ENCODE measurements at places on chromosomes 7 and 10. TPM values are rescaled to one million over a fixed set of nuclear protein-coding genes. Genes with fewer than 3 reads are reported as not detected.

The LYZL1 gene
- total RNA-seq = not detected

The PUS7 gene
- 6.6 TPM for total RNA-seq

The TMEM26 gene
- 0.16 TPM for total RNA-seq

The MUC12 gene
- total RNA-seq = 0.19 TPM

The MSMB gene
- total RNA-seq = not detected

The CUBN gene
- total RNA-seq = 0.54 TPM

The GNGT1 gene
- total RNA-seq = not detected

The FXYD4 gene
- not detected for total RNA-seq

The CAMK2B gene
- total RNA-seq = 149 TPM

DNA sequence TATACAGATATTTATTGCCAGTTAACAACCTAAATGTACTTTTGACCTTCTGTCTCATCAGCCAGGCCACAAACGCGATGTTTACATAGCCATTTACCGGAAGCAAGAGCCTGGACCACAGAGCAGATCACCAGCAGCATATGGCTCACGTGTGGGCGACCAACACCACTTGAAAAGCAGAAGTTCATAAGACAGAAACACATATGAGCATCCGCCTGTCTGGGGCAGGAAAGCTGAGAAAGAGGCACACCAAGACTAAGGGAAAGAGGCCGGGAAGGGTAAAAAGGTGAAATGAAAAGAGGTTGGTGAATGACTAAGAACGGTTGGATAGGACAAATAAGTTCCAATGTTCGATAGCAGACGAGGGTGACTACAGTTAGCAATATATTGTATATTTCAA, 1.3 kb downstream of the ABCB1 start:
- no peak for DNase-seq

DNA sequence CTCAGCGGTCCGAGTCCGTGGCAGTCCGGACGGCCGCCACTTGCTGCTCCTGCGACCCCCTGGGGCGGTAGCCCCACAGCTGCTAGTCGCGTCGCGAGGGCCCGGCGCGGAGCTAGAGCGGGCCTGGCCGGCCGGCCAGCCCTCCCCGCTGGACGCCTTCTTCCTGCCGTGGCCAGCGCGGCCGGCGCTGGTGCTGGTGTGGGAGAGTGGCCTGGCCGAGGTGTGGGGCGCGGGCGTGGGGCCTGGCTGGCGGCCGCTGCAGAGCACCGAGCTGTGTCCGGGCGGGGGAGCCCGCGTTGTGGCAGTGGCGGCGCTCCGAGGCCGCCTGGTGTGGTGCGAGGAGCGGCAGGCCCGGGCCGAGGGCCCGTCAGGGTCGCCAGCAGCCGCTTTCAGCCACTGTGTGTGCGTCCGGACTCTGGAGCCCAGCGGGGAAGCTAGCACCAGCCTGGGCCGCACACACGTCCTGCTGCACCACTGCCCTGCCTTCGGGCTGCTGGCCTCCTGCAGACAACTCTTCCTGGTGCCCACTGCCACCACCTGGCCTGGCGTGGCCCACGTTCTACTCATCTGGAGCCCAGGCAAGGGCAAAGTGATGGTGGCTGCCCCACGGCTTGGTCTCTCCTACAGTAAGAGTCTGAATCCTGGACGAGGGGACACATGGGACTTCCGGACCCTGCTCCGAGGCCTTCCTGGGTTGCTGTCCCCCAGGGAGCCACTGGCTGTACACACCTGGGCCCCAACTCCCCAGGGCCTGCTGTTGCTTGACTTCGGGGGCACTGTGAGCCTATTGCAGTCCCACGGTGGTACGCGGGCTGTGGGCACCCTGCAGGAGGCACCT, 631 bp downstream of the HPS6 start:
- no peak for DNase-seq

DNA sequence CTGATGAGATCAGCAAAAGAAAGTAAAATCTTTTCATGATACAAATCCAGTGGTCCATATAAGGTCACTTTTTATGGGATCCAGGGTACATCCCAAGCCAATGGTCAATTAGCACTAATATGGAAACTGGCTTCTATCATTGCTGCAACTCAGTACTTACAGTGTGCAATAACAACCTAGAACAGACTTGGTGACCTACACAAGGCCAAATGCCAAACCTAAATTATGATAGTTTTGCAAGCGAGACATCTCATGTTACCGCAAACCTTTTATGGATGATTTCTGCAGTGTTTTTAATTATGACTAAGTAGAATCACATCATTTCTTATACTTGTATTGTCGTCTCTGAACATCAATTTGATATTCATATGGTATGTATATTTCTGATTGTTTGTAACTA, 583.5 kb upstream of the SEMA3D start:
- no peak for DNase-seq

GRCh38 chr7:1150400-1151002, 9.5 kb downstream of the ZFAND2A start:
- no peak for DNase-seq

- no peak for DNase-seq
Measured at GRCh38 chr10:107576746-107577145, 412.2 kb upstream of the SORCS1 start.

GRCh38 chr10:124719213-124719851, 24.8 kb downstream of the FAM53B start:
- DNase-seq = no peak

GRCh38 chr7:104883248-104883717, 130.7 kb upstream of the KMT2E start:
- DNase-seq = no peak

DNA sequence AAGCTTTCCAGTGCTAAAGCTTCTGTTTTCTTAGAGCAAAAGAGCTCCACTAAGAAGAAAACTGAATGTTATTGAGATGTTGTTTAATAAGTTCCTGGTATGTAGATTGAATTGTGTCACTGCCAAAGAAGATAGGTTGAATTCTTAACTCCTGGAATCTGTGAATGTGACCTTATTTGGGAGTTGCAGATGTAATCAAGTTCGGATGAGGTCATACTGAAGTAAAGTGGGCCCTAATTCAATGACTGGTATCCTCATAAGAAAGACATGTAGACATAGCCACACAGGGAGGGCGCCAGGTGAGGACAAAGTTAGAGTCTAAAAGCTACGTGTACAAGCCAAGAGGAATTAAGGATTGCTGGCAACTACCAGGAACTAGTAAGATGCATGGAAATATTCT, 732.1 kb upstream of the C7orf33 start:
- DNase-seq = no peak

DNA sequence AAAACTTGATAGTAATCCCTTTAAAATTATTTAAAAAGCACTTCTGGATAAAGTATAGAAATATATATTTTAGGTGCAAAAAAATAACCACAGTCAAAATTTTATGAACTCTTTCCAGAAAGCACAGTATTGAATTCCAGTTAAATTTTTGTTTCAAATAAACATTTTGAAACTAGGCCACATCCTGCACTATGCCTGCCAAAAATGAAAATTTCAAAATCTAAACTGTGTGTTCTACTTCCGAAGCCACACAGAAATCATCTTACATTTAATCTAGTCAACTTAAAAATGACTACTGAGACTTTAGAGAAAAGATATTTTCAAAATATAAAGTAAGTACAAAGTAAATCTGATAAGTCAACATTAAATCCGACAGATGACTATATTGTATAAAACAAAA, 50.0 kb downstream of the MAGI2 start:
- DNase-seq = no peak

DNA sequence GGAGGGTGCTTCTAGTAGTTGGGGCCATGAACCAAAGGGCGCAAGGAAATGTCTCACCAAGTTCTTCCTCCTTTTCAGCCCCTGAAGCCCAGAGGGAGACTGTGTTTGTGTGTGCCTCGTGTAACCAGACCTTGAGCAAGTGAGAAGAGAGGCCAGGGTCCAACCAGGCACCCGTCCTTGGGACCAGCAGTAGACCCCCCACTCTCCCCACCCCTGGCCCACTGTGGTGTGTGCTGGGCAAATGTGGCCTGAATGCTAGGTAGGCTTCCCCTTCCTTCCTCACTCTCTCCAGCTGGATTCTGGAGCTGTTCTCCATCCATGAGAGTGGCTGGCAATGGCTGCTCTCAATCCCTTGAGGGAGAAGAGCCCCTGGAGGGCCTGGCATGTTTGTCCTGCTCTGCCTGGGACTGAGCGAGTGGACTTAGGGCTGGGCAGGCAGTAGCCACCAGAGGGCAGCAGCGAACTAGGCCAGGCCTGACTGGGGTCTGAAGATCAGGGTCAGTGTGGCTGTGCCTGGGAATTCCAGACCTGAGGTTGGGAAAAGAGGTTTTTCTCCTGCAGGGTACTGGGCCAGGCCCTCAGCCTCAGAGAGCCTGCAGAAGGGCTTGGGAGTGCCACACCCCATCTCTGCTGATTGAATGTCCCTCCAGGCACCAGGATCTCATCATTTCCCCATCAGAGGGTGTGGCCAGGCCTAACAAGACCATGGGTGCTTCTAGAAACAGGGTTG, 12.5 kb downstream of the SFRP5 start:
- DNase-seq = no peak

DNA sequence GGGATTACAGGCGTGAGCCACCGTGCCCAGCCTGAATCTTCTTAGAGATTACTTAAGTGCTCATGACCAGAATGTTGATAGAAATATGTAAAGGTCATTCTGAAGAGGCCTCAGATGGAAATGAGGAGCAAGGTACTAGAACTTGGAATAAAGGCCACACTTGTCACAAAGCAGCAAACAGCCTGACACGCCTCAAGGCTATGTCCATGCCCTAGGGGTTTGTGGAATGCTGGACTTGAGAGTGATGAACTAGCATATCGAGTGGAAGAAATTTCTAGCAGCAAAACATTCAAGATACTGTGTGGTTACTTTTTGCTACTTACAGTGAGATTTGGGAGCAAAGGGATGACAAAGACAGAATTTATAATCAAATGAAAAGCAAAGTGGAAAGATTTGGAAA, 39.0 kb downstream of the ZNF438 start:
- DNase-seq = no peak

DNA sequence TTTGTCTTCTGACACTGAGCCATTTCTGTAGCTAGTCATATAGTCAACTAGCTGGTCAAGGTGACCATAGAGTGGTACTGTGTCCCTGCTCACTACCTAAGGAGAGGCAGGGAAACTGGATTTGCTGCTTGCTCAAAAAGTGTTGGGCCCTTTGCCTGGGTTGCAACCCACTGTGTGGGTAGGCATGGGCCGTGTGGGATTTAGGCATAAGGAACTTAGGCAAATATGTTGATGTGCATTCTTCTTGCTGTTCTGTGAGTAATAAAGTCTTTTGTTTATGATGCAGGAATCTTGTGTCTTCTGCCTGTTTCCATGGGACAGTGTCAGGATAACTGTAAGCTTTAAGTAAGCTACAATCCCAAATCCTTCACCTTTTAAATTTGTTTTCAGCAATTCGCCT, 23.1 kb upstream of the TCTN3 start:
- no peak for DNase-seq

- DNase-seq = peak; percentile 31
Measured at GRCh38 chr10:84193846-84194423, 402 bp upstream of the CDHR1 start.

DNA sequence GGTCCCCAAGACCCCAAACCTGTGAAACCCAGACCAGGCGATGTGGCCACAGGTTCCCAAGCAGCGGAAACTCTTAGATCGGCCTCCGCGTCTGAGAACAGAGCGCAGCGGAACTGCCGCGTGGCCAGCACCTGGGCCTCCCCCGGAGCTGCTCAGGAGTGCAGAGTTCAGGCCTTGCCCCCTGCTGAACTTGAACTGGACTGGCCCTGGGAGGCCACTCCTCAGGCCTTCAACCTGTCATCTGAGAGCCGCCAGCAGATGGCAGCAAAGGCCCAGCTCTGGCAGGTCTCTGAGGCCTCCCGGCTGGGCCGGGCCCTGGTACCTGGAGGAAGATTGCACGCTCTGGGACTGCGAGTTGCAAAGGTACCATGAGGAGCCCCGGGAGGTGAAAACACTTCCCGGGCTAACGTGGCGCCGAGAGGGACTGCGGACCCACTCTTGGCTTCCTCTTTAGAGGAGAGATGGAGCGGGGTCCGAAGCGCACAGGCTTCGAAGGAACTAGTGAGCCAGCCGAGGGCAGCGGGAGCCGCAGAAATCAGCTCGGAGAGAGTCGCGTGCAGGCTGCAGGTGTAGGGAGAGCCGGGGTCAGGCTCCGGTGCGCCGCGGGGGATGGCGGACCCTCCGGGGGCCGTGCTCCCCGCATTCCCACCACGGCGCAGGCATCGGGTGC, 89.2 kb downstream of the PAXIP1 start:
- peak; percentile 94 for DNase-seq

DNA sequence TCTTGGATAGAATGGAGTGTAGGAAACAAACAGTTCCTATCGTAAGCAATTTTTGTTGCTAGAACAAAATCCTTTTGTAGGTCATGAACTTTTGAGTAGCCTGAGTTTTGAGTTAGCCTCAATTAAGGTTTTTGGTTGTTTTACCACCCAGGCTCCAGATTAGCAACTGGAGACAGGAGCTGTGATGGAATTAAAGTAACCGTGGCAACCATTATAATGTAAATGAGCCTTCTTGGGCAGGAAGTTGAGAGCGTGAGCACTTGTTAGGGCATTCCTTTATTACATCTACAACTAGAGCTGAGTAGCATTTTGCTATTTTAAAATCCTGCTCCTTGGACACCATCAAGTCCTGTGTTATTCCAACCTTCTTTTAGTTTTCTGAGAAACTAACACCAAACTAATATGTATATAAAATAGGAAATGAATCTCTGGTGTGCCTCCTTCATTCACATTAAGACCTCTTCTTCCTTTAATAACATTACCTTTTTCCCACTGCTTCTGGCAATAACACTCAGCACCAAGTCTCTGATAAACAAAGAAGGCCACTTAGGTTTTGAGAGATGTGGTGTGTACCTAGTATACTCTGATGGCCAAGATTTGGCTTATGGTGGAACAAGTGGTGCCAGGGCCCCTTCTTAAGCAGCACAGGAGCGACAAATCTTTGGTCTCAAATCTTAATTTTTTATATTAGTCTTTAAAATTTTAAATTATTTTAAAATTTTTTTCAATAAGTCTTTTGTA, 34.0 kb downstream of the AHCYL2 start:
- DNase-seq = no peak

DNA sequence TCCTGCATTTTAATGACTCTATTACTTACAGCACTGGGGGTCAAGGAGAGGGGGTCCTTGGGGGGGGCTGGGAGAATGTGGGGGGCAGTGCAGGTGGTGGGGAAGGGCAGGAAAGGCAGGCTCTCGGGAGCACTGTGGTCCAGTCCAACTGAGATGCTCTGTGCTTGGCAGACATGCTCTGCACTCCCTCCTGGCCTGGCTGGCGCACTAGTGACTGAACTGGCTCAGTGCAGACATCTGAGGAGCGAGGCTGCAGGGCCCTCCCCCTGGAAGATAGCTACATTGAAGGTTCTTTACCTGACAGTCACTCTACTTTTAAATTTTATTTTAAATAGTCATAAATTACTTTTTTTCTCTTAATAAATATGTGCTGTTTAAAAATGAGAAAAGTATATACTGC, 105.7 kb downstream of the NEURL1 start:
- no peak for DNase-seq

- no peak for DNase-seq
Measured at GRCh38 chr10:129309565-129309964, 157.5 kb upstream of the MGMT start.

GRCh38 chr10:75450075-75450445, 18.6 kb downstream of the LRMDA start:
- no peak for DNase-seq

DNA sequence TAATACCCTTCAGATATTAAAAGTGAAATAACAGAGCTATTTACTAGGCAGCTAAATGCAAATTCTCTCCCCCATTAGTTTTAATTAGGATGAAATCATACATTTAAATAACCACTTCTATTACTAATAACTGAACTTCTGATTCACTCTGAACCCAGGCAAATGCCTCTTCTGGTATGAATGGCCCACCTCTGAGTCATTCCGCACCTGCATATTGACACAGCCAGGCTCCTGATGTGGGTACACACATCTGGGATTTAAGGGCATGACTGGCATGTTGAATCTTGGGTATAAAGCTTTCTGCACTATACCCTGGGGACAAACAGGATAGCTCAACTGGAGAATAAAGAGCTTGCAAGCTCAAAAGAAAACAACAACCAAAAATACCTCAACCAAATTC, 140.9 kb downstream of the AUTS2 start:
- no peak for DNase-seq

Measured in cardiac septum (tissue), 1 donor.